HFF-Myc (cell line): ENCODE measurements at places on chromosomes 13 and 19.

GRCh38 chr13:90613076-90613795 is 734.3 kb upstream of the MIR17HG start:
- no peak for DNase-seq

- no peak for DNase-seq
Observed at GRCh38 chr19:29446361-29446760, 79.4 kb upstream of the VSTM2B start.

DNA sequence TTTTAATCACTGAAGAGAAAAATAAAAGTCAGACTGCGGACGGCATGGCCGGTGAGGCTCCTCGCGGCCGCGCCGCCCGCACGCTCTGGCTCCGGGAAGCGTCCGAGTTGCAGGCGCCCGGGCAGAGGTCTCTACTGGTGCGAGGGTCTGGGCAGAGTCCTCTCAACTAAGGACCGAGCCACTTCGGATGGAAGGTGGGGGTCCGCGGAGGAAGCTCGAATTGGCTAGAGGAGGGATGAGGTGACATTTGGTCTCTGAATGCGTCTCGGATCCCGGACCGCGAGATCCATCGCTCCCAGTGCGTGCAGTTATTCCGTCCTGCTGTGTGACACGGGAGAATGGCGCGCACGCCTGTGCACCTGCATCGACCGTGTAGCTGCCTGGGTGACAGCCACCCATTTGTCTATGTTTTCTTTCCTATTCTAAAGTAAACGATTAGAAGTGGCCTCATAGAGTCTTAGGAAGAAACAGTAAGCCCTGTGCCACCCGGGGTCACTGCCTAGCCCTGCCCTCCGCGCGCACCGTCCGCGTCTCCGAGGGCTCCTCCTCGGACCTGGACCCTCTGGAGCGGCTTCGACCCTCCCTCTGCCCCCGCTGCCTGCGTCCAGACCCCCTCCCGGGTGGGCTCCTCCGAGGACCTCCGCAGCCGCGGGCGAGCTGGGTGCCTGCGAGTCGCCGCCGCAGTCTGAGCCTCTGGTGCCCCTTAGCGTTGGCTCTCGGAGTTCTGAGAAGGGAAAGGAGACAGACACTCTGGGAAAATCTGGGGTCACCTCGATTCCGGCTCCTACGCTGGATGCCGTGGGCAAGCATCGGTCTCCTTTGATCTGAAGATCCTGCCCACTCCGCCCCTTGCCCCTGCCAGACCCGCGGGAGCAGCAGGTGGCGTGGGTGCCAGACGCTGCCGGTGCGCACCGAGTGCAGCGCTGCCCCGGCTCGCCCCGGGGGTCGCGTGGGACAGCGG is 347.4 kb downstream of the LIG4 start:
- no peak for DNase-seq

GRCh38 chr19:13938301-13939064 is at the start of gene PODNL1:
TSS of gene PODNL1 (minus strand) at chr19:13938417. CDS start at chr19:13938181, 236 bp downstream.
- DNase-seq = peak; percentile 25

DNA sequence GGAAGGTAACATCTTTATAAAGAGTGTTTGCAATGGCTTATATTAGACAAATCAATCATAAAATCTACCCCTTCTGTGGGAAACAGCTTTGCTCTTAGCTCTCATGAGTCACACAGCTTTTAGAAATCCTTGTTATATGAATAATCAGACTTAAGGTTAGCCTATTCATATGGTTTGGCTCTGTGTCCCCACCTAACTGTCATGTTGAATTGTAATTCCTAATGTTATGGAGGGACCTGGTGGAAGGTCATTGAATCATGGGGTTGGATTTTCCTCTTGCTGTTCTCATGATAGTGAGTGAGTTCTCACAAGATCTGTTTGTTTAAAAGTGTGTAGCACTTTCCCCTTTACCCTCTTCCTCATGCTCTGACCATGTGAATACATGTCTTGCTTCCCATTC is 704.2 kb upstream of the KLHL1 start:
- no peak for DNase-seq

DNA sequence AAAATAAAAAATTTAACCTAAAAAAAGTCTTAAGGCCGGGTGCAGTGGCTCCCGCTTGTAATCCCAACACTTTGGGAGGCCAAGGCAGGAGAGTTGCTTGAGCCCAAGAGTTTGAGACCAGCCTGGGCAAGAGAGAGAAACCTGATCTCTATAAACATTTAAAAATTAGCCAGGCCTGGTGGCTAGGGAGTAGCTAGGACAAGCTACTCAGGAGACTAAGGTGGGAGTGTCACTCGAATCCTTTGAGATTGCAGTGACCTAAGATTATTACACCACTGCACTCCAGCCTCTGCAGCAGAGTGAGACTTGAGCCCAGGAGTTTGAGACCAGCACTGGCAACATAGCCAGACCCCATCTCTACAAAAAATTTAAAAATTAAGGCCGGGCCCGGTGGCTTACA is 1.1 kb downstream of the CCDC97 start:
- no peak for DNase-seq

- no peak for DNase-seq
Observed at GRCh38 chr13:99690426-99691174, 189.3 kb downstream of the TM9SF2 start.

GRCh38 chr19:40567040-40567749 is 9.5 kb upstream of the SHKBP1 start:
- DNase-seq = no peak

- DNase-seq = no peak
Observed at GRCh38 chr13:98999639-98999952, 21.7 kb upstream of the DOCK9 start.

DNA sequence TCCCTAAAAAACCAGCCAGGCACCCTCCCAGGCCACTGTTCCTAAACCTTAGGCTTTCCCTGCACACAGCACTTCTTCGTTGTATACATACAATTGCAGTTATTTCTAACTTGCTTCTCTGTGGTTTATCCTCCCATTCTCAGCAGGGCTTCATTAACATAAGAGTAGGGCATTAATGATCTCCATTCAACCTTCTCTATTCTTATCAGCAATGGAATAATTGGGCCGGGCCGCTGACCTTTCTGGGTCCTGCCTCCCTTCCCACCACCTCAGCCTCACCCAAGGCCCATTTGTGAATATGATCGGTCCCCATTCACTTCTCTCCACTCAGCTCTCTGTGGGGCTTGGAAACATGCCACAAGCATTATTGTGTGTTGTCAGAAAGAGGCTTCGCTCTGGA is 184.2 kb downstream of the SUCLA2 start:
- no peak for DNase-seq

- DNase-seq = no peak
Observed at GRCh38 chr13:98782654-98783053, 30.2 kb upstream of the SLC15A1 start.

GRCh38 chr13:113152984-113153809 is 5.3 kb upstream of the PROZ start:
- DNase-seq = no peak

DNA sequence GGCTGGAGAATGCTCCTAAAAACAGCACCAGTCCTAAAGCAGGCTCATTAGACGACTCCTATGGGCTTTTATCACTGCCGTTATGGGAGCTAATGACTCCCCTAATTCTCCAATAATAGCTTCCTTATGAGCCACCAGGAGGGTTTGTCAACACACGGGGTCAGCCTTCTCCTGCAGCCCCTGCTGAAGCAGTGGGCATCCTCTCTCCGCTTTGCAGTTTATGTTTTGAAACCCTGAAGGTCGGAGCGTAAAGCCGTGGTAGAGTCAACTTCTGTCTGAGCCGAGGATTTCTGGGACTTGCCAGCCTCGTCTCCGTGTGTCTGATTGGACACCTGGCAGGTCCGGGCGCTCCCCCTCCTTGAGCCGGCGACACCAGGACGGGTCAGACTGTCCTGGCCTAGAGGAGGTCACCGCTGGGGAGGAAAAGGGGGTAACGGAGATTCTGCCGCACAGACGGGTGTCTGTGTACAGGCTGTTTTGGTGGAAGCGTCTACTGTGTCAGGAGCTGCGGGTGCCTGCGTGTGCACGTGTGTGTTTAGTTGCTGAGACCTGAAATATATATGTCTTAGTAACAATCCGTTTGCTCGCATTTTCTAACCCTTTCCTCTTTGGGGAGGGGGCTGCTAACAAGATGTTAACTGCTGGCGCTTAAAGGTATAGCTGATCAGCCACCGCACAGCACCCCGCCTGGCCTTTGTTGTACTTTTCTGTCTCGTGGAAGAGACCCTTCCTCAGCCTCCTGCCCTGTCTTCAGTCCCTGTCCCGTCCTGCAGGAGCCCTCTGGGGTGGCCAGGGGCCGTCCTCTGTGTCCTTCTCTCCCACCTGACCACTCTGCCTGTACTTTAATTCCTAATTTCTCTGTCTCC is 1.9 kb downstream of the KDM4B start:
- no peak for DNase-seq

DNA sequence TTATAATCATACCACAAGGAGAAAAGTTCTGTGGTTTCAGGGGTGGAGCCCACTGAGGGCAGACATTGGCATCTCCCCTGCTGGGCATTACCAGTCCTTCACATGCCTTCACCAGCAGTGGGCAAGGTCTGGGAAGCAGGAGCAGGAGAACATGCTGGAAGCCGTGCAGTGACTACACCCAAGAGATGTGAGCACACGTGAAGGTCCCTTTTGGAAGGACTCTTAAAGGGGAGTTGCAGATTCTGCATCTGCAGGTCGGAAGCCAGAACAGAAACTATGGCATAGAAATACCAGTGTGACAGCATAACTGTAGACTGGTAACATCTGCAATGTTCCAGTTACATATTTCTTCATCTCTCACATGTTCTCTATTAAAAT is 26.9 kb upstream of the KL start:
- DNase-seq = no peak

GRCh38 chr13:96998051-96998450 is 3.8 kb upstream of the OXGR1 start:
- DNase-seq = no peak

- no peak for DNase-seq
Observed at GRCh38 chr19:6735181-6735911, 2.0 kb downstream of the GPR108 start.

GRCh38 chr13:97142452-97142851 is 79.7 kb upstream of the MBNL2 start:
- DNase-seq = no peak

DNA sequence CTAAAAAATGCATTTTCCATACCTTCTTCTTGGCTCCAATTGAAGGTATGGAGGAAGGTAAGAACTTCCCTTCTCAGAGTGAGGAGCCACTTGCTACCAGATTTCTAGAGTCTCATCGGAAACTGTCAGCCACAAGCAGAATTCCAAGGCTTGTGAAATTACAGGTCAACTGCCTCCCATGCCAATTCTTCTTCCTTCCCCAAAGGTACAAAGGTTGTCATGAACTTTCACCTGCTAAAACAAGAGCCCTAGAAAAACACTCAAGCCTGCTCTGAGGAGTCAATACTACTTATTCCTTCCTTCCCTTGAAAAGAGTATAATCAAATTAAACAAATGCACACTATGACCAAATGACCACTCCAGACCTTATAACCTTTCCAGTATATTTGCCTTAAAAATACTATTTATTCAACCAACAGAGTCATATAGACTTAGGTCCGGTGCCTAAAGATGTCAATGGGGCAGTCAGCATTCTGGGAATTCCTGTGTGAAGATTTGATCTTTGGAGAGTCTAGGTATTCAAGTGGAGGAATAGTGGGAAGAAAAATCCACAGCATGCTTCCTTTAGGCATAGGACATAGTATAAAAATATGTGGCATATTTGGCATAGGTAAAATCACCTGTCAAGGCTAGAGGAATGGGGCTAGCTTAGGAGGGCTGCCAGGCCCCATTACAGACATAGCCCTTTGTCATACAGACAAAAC is 539.3 kb downstream of the LIG4 start:
- no peak for DNase-seq

GRCh38 chr19:11435057-11435832 is at the start of the genes ODAD3 and PRKCSH:
TSS of gene ODAD3 (minus strand) at chr19:11435121. CDS start at chr19:11435016, 105 bp downstream.
TSS of gene PRKCSH (plus strand) at chr19:11435635. CDS start at chr19:11436118, 483 bp downstream.
- DNase-seq = peak; percentile 99
